ENCODE measurements at places on chromosomes 2 and 18. TPM values are rescaled to one million over a fixed set of nuclear protein-coding genes. Genes with fewer than 3 reads are reported as not detected.

The STAT4 gene
- 0.33 TPM for total RNA-seq

The CRYGB gene
- not detected for total RNA-seq

- H3K36me3 ChIP-seq, result no peaks in the 10 kb centered on the region
- no peak overlapping the region for H3K4me3 ChIP-seq
- no peak overlapping the region for H3K27ac ChIP-seq
- no peak for DNase-seq
- H3K27me3 ChIP-seq, result no peaks in the 10 kb centered on the region
- peaks cover 6% of the 10 kb centered on the region for H3K4me1 ChIP-seq
Measured at GRCh38 chr2:157830696-157831570, 45.2 kb downstream of the ACVR1 start.

DNA sequence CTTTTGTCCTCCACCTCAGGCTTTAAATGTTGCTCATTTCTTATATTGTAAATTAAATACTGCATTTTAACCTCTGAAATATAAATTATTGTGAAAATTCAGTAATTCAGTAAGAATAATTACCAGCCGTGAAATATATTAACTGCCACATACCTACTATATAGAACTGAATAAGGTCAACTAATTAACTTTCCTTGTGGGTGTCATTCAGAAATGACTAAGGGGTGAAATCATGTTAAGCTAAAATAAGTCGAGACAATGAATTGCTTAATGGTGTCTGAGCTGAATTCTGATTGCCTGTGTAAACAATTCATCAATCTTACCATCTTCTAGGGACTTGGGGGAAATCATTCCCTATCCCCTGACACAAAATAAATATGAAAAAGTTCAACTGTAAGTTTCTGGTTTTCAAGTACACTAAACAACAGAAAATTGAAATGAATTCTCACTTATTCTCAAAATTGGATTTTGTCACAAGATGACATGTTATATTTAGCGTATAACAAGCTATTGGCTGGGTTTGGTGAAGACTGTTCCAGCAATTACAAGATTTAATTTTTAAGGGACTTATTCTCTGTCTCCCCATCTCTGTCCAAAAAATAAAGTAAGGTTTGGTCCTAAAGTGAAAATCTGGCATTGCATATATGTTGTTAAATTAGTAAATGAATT, 255.1 kb downstream of the METTL4 start:
- DNase-seq, result no peak
- no peak overlapping the region for H3K4me3 ChIP-seq
- H3K36me3 ChIP-seq, result no peaks in the 10 kb centered on the region
- H3K4me1 ChIP-seq, result no peaks in the 10 kb centered on the region
- H3K27me3 ChIP-seq, result no peaks in the 10 kb centered on the region

DNA sequence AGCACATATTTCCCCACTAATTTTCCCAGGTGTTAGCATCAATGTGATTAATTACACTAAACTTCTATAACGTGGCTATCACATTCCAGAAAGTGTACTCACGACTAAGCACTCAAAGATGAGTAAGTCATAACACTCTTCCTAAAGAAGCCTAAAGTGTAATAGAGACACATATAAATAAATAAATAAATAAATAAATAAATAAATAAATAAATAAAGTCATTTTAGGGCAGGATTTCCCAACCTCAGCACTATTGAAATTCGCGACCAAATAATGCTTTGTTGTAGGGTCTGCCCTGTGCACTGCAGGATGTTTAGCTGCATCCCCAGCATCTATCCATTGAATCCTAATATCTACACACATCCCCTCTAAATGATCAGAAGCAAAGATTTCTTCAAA, 390.9 kb downstream of the CDH7 start:
- H3K27me3 ChIP-seq, result no peaks in the 10 kb centered on the region
- H3K36me3 ChIP-seq, result no peaks in the 10 kb centered on the region
- no peaks in the 10 kb centered on the region for H3K4me1 ChIP-seq
- no peak overlapping the region for H3K4me3 ChIP-seq

DNA sequence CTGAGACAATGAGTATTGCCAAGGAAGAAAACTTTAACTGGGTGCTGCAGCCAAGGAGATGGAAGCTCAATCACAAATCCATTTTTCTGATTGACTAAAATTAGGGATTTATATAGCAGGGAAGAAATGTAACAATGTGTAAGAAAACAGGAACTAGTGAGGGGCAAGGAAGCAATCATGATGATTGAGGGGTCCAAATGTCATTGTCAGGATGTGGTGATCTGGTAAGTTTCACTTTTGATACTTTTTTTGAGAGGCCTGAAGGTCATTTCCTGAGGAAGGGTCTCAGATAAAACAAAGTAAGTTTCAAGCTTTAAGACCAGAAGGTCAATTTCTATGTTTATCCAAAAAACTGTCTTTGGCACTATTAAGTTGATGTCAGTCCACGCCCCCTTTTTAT, 12.0 kb upstream of the GCC2 start:
- H3K27ac ChIP-seq, result no peak overlapping the region
- no peak overlapping the region for H3K4me3 ChIP-seq
- no peak for DNase-seq
- no peaks in the 10 kb centered on the region for H3K27me3 ChIP-seq
- H3K4me1 ChIP-seq, result no peaks in the 10 kb centered on the region
